Fibroblast of skin of left quadriceps (primary cell): ENCODE measurements at places on chromosomes 11 and 22.

- no peak for DNase-seq
Measured at GRCh38 chr11:64086258-64087123, 50.8 kb downstream of the FLRT1 start.

DNA sequence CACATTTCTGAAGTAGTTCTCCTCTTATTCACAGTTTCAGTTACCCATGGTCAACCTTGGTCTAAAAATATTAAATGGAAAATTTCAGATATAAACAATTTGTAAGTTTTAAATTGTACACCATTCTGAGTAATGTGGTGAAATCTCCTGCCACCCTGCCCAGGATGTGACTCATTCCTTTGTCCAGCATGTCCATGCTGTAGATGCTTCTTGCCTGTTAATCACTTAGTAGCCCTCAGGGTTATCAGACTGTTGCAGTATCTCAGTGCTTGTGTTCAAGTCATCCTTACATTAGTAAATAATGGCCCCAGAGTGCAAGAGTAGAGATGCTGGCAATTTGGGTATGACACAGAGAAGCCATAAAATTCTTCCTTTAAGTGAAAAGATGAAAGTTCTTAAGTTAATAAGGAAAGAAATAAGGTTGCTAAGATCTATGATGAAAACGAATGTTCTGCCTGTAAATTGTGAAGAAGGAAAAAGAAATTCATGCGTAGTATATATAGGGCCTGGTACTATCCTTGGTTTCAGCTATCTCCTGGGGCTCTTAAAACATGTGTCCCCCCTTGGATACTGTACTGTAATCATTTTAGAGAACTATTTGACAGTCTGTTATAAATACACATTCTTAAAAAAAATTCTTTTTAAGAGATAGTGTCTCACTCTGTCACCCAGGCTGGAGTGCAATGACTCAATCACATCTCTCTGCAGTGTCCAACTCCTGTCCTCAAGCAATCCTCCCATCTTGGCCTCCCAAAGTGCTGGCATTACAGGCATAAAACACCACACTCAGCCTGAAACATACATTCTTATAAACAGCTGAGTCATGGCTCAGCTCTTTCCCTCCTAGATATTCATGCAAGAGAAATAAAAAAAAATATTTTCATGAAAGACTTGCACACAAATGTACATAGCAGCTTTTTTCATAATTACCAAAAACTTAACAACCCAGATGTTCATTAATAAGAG is 31.3 kb downstream of the MTNR1B start:
- DNase-seq = no peak

GRCh38 chr11:1123970-1124369 is 33.8 kb upstream of the MUC5AC start:
- DNase-seq = no peak

DNA sequence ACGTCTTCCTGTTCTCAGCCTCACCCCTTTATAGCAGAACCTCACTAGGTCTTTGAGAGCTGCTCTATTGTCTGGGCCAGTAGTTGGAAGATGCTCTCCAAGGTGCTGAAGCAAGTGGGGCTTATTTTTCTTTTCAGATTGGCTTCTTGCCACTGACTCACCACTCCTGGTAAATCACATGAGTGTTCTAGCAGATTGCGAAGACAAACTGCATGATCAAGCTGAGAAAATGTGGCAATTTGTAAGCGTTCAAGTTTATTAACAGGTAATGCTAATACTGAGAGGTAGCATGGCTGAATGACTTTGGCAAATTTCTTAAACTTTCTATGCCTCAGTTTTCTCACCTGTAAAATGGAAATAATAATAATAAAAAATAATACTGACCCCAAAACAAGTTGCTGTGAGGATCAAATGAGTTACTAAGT is 59.2 kb downstream of the CACNG2 start:
- DNase-seq = peak; percentile 84

DNA sequence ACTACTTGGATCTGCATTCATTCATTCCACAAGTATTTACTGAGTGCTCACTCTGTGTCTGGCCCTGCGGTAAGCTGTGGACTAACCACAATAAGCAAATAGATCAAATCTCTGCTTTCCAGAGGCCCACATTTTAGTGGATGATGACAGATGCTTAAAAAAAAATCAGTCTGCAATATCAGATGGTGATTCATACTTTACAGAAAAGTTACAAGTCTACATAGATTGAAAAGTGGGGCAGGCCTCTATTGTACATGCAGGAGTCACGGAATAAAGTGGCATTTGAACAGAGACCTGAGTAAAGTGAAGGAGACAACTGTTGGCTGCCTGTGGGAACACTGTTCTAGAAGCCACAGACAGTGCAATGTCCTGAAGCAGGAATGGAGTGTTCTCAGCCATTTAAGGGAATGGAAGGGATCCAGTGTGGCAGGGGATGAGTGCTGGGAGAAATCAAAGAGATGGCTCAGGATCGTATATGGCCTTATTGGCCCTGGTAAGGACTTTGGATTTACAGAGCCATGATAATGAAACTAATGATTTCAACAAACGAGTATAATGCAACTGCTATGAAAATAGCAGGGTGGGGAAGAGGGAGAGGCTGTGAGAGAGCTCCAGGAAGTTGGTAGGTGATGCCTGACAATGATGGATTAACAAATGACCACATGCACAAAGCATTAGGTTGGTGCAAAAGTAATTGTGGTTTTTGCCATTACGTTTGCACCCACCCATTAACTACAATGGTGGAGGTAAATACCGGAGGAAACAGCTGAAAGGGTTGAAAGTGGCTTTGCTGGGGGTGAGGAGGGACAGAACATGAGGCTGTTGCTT is 31.1 kb downstream of the TMEM45B start:
- peak; percentile 94 for DNase-seq
